ENCODE measurements at places on chromosomes 4 and X.

GRCh38 chrX:1453951-1454785 is 1.5 kb upstream of the ASMTL start:
- DNase-seq = no peak

GRCh38 chr4:89140168-89140759 is 28.9 kb downstream of the TIGD2 start:
- DNase-seq = no peak

GRCh38 chr4:152894673-152895072 is 41.5 kb upstream of the FHDC1 start:
- no peak for DNase-seq

GRCh38 chr4:41160012-41160789 is 54.1 kb downstream of the APBB2 start:
- DNase-seq = no peak

GRCh38 chr4:67091673-67092072 is 453.6 kb downstream of the CENPC start:
- no peak for DNase-seq

DNA sequence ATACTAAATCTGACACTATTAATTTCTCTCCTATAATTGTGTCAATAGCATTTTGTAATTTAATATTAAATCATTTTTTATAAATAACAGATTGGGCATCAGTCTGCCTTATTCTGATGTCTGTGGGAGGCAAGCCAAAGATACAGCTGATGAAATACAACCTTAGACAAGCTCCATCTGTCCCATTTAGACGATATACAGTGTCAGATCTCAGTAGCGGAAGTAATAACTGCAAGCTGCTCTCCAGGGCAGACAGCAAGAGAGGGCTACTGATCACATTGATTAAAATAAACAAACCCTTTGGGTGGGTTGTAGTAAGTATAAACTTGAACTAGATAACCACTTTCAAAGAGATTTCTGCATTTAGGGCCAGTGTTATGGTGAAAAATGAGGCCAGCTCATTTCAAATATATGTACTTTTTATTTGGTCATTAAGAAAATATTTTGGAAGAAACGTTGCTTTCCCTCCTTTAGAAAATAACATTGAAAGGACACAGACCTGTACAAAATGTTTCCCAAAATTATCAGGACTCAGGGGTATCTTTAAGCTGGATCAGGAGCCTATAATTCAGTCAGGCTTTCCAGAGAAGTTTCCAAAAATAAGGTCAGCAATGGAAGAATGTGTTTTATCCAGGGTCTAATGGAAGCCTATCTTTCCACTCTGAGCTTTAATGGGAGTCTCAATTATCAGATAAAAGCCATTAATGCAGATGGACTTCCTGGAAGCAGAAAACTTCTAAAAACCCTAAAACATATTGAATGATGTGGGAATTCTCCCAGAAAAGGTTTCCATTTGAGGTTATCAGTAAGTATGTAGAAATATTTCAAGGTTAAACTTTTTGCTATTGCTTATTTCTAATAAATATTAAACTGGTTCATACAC is 1028.8 kb upstream of the IGFBP7 start:
- no peak for DNase-seq
